ENCODE measurements at places on chromosomes 7 and 10.

GRCh38 chr10:130748409-130749057 lies 563.0 kb downstream of the TCERG1L start:
- DNase-seq, result no peak

- DNase-seq, result no peak
These were observed 146.6 kb upstream of the RNF32 start for GRCh38 chr7:156493942-156494341.

- no peak for DNase-seq
These were observed 53.2 kb upstream of the SYPL1 start for GRCh38 chr7:106165337-106165736.

DNA sequence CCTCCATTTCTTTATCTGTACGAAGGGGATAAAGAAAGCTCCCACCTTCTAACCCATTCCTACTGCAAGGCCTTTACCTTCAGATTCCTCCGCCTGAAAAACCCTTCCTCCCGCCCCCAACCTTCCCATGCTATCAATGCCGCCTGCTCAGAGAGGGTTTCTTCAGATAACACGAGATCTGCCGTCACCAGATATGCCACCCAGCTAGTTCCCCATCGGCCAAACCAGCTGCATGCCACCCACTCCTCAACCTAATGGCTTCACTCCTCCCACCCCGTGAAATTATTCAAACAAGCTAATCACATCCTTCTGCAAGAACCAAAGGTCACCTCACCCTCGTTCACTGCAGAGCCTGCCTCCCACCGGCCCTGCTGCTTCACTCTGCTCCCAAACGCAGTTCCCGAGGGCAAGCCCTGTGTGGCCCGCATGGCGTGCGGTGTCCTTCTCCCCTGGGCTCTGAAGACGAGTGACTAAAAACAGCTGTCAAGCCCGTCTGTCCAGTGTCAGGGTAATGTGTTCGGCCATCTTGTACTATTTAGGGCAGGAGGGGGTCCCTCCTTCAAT lies 46.8 kb upstream of the TMEM213 start:
- no peak for DNase-seq

- peak; percentile 66 for DNase-seq
These were observed 658 bp upstream of the PTPRN2 start for GRCh38 chr7:158588085-158588877.

DNA sequence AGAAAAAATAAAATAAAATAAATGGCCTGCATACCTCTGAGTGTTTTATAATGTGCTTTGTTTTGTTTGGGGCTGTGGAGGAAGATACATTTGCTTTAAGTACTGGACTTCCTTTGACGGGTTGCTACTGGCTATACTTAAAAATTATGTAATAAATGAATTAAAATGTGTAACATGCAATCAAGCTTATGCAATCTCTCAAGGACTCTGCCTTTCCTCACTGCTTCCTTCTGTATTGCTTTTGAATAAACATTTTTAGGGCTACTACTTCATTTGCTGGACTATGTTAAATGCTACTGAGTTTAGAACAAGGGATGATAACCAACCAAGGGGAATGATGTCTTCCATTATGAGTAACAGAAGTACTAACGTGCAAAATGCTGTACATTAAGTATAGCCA lies 91.6 kb downstream of the ETV1 start:
- DNase-seq, result no peak

DNA sequence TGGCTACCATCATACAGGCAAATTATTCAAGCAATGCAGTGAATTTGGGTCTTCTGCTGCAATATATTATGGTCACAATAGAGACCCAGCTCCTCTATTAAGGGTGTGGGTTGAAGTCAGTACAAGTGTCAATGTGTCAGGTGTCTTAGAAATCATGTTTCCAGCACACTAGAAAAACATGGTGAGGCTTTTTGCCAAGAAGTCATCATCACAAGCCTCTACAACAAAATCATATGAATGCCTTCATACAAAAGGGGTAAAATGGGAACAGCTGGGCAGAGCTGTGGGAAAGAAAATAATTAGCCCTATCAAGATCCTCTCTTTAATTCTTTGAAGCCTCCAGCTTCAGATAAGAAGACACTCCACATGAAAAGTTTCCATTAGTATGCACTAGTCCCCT lies 37.2 kb downstream of the FAM13C start:
- DNase-seq, result no peak

DNA sequence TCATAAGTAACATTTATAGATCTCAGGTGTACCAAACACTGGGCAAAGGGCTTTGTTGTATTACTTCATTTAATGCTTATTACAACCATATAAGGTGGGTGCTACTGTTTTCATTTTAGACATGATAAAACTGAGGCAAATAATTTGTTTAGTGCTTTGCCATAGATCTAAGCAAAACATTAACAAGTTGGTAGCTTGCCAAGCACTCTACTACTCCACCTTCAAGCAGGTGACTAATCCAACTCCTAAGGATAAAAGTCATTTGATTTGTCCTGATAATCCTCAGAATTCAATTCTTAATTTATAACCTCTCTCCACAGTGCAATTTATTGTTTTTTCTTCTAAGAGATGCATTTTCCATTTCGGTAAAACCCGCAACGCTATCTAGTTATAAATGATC lies 646.4 kb downstream of the GRM8 start:
- DNase-seq, result no peak

DNA sequence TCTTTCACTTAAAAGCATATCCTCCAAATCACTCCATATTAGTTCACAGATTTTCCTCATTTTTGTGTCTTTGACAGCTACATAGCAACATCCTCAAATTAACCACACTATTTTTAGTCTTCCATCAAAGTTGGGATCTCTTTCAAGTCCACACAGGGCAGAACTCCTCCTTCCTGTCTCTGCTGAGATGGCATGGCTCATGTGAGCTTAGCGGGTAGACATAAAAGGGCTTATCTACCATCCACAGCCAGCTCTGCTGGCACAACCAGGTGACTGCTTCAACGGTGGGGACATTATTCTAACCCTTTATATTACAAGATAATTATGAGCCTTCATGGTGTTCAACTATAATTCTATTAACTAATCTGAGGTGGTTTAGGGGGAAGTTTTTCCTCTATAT lies 35.5 kb downstream of the ICA1 start:
- DNase-seq, result no peak

- DNase-seq, result no peak
These were observed 78.7 kb downstream of the CXCL12 start for GRCh38 chr10:44306147-44306710.

GRCh38 chr10:114724716-114725106 lies 66.6 kb upstream of the ABLIM1 start:
- DNase-seq, result no peak

DNA sequence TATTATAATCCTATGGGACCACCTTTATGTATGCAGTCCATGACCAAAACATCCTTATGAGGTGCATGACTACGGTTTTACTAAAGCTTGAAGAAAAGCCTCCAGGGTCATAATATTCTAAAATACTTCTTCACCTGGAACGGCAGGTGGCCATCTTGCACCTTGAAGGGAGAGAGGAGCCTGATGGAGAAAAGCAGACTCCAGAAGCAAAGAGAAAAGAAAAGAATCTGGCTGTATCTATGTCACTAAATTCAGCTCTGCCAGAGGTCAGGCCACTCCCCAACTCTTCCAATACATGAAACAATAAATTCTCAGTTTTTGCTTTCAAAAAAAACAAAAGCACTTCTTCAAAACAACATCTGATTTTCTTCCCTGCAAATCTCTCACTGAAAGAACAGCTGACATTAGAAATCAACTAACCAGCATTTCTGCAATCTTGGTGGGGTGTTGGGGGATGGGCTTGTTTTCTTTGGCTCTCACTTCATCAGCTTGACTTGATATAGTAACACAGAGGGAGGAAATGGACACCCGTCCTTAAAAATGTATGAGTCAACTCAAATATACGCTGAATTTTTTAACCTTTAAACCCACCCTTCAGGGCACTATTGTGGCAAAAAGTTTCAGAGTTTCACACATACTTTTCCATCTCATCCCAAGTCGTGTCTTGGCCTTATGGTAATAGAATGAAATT lies 21.7 kb downstream of the HIBADH start:
- no peak for DNase-seq

- DNase-seq, result no peak
These were observed 625 bp downstream of the RP9 start for GRCh38 chr7:33108554-33109004.

Data from H1 (cell line).